H7 (cell line): ENCODE measurements at places on chromosomes 4 and X.

DNA sequence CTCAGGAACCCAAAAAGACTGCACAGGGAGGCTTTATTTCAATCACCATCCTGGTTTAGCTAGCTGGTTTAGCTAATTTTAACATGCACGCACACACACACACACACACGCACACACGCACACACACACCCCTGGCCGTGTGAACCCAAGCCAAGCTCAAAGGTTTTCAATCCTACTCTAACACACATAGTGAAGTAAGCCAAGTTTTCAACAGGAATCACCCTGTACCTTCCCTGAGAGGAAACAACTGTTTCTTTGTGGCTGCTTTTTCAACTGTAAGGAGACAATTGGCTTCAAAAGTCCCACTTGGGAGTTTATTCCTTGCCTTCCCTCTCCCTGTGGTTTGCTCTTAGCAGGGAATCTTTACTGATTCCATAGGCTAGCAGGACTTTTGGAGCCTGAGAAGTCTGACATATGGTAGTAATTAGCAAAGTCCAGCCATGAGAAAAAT lies 98.9 kb upstream of the BMP3 start:
- no peak for DNase-seq

GRCh38 chrX:72201836-72202536 lies 20.4 kb downstream of the PIN4 start:
- DNase-seq: no peak

DNA sequence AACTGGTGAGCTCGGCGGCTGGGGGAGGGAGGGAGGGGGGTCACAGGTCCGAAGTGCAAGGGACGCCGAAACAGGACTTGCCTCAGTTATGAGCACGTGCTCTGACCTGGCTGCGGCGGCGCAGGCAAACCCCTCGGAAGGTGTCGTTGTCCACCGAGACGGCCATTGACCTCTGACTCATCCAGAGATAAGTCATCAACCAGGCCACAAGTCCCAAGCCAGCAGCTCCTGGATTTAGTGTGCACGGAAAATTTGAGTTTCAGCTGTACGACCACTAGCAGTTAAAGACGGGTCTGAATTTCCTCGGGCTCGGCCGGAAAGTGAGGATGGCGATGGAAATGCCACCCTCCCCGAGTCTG lies 674 bp downstream of the SH3D19 start:
- peak; percentile 71 for DNase-seq

GRCh38 chrX:40100537-40101429 lies 3.0 kb upstream of the BCOR start:
- peak; percentile 79 for DNase-seq

DNA sequence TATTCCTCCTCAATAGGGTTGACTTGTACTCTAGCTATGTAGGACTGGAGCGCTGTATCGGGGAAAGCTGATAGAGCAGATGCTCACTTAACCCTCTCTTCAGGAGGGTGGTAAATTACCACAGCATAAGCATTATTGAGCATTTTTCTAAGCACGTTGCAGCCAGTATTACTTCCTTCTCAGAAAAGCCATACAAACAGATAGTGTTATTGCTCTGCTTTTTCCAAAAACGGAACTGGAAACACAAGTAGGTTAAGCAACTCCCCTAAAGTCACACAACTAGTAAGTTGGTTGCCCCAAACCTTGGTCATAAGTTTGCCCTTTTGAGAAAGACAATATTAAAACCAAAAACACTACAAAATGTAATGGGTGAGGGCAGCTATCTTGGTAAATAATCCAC lies 73.9 kb downstream of the REELD1 start:
- no peak for DNase-seq

DNA sequence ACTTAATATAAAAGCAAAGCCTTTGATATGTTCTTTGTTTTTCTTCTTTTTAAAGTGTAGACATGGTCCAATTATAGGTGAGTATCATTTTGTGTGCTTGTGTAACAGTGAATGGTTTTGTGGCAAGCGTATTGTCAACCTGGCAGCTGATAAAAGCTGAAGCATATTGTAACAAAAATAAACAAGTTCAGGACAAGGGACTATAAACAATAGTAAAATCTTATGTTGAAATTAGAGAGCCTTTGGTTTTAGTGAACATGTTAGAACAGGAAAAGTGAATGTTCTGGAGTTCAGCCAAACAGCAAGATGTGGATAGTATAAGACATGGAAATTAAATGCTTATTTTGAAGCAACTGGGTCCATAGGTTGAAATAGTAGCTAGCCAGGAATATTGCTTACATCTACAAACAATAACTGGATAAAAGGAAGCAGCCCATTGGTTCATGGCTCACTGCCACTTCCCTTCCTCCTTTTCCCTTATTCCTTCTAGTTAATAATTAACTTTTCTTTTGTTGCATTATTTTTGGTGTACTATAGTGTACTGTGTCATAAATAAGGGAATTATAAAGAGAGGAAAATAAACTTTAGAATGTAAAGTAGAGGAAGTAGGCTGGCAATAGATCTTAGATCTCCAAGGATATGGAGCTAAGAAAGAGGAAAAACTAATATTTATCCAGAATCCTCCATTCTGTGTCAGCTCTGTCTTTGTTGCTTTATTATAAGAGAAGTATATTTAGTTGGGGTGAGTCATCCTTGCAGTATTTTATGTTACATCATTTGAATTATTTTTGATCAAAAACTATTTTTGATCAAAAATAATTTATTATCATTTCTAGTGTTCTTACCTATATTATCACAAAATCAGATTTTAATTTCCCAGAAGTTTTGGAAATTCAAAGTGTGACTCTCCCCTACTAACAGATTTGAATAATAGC lies 65.6 kb downstream of the MRPL1 start:
- no peak for DNase-seq

DNA sequence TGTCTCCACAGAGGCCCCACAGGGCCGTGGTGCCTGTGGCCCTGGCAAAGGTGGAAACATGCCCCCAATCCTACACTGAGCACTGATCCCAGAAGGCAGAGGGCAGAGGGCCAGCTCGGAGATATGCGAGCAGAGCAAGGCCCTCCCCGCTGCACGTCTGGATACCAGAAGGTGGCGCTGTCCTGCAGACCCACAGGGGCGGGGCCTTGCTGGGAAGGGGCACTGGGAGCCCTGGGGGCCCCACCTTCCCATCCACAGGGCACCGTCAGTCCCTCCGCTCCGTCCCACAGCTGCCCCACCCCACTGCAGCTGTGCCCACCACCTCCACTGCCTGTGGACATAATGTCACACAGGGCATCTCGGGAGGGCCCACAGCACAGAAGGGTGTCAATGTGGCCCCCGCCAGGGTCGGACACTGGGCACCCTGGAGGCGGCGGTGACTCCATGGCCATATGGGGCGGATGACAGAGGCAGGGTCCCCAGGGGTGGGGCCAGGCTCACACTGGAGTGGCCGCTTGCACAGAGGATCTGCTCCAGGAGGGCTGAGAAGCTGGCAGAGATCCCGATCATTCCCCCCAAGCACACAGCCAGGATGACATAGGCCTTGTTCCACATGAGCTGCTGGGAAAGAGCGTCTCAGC lies 4.8 kb downstream of the SLC49A3 start:
- DNase-seq: peak; percentile 97

- DNase-seq: peak; percentile 22
These were observed 103.2 kb downstream of the KLHL8 start for GRCh38 chr4:87117051-87117731.

GRCh38 chr4:1841887-1842210 lies 14.1 kb downstream of the LETM1 start:
- DNase-seq: no peak
